Astrocyte (in vitro differentiated cells and primary cell): ENCODE measurements at places on chromosomes 5 and 9. TPM values are rescaled to one million over a fixed set of nuclear protein-coding genes. Genes with fewer than 3 reads are reported as not detected.

The DOCK8 gene
- 2.6 and 4.4 TPM in 2 replicates for total RNA-seq

The NOXA1 gene
- total RNA-seq = 0.50 and 0.84 TPM in 2 replicates

The DMGDH gene
- not detected in 2 replicates for total RNA-seq

The C5orf58 gene
- not detected in 2 replicates for total RNA-seq

GRCh38 chr9:15824310-15824709, 271.5 kb downstream of the CCDC171 start:
- no peak overlapping the region for H3K4me3 ChIP-seq
- DNase-seq = no peak
- H3K27ac ChIP-seq = no peak overlapping the region
- H3K36me3 ChIP-seq = no peaks in the 10 kb centered on the region
- no peaks in the 10 kb centered on the region for H3K27me3 ChIP-seq
- no peaks in the 10 kb centered on the region for H3K4me1 ChIP-seq

- H3K27me3 ChIP-seq = no peaks in the 10 kb centered on the region
- no peak overlapping the region for H3K4me3 ChIP-seq
- no peak overlapping the region for H3K27ac ChIP-seq
- peak; percentile 23 for DNase-seq
- H3K36me3 ChIP-seq = no peaks in the 10 kb centered on the region
- no peaks in the 10 kb centered on the region for H3K4me1 ChIP-seq
These were observed 550.6 kb downstream of the CDH10 start for GRCh38 chr5:24094081-24094679.

DNA sequence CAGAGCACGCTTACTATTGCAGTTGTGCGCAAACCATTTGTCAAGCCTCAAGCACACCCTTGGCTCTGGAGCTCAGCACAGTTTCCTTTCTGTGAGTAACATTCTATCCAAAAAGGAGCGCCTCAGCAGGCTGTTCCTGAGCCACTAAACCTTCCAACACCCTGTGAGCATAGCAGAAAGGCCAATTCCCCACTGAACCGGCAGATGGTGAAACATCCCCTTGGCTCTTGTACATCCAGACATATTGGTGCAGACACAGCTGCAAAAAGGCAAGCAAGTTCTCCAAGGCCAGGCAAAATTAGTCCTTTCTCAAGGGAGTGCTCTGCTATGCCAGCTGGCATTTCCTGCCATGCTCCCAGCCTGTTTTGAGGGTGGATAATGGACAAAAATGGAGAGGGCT, 44.1 kb upstream of the CEMIP2 start:
- DNase-seq = no peak
- no peaks in the 10 kb centered on the region for H3K27me3 ChIP-seq
- no peak overlapping the region for H3K27ac ChIP-seq
- no peaks in the 10 kb centered on the region for H3K36me3 ChIP-seq
- H3K4me3 ChIP-seq = no peak overlapping the region

DNA sequence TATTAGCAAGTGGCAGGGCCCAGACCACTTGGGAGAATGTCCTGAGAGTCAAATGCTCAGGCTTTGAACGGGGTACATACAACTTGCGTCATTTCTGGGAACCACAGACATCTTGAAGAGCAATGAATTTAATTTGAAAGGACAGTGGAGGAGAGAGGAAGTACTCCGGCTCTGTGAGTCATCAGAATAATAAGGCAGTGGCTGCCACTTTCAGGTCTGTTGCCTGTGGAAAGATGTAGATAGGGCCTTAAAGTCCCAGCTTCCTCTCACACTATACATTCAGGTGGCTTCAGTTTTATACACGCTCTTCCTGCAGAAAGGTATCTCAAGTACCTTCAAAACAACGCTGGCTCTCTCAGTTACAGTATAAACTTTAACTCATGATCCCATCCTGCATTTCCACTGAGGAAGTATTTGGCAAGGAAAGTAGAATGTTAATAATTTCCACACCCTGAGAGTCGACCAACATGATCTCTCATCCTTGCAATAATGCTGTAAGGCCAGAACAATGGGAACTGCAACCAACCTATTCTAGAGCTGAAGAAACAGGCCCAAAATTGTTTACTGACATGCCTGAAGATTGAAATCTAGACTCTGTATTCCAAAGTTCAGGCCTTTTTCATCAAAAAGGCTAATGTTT, 6.8 kb upstream of the PRUNE2 start:
- peaks cover 9% of the 10 kb centered on the region for H3K4me1 ChIP-seq
- H3K4me3 ChIP-seq = no peak overlapping the region
- DNase-seq = peak; percentile 86
- no peaks in the 10 kb centered on the region for H3K36me3 ChIP-seq
- H3K27ac ChIP-seq = no peak overlapping the region

DNA sequence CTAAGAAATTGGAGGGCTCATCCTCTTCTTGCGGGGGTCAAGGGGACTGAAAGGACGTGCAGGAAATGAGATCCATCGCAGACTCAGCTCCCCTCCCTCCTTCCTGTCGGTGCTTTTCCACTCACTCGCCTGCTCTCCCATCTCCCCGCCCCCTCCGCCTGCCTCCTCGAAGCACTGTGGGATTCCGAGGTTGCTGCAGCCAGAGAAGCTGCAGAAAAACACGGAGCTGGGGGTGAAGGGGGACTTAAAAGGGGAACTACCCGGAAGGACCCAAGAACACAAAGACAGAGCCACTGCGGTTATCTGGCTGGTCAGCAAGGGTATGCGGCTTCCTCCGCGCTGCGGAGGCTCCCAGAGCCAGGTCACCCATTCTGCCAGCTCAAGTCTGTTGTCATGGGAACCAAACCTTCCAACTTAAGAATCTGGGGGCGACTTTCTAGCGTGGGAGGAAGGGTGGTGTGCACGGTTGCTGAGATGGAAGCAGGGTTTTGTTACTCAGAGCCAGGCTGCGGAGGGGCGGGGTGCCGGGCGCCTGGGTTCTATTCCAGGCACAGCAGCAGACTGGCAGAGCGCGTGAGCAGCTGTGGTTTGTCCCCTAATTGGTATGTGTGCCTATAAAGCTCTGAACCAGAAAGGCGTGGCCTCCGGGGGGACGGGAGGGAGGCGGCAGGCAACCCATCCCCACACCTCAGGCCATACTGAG, 24.9 kb downstream of the PCDHGC5 start:
- peaks cover 48% of the 10 kb centered on the region for H3K4me1 ChIP-seq
- DNase-seq = peak; percentile 88

DNA sequence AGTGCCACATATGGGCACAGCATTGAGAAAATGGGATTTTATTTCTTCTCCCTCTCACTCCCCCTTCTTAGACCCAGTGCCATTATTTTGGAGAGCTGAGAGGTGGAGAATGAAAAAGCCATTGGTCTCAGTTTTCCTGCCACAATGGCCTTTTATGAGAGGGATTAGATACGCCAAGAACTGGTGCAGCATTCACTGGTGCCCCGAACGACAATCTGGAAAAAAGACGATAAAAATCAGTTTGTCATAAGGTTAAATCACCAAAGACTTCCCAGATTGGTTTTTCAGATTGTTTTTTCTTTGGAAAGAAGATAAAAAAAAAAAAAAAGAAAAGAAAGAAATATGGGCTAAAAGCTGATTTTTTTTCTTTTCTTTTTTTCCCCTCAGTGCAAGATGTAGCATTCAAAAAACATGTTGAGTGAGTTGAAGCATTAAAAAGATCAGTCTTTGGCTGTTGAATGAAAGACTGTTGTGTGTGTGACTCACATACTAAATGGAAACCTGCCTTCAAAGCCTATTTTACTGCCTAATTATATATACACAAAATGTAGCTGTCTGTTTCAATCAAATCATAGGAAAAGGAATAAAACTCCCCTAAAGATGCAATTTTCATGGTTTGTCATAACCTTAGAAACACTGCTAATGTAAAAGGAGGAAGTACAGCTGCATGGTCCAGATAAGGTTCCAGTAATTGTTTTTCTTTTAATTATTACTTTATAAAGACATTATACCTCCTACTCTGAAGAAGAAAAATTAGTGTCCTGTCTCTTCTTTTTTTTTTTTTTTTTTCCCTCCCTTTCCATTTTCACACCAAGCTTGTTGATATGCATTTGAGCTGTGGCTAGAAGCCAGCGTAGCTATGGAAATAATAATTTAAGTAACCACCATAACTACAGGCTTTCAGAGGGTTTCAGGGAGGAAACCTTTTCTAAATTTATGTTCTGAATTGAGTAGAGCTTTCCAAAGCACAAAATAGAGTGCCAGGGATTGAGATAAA, 27.2 kb upstream of the ZNF608 start:
- DNase-seq = no peak
- no peak overlapping the region for H3K27ac ChIP-seq
- H3K36me3 ChIP-seq = no peaks in the 10 kb centered on the region
- H3K27me3 ChIP-seq = no peaks in the 10 kb centered on the region

DNA sequence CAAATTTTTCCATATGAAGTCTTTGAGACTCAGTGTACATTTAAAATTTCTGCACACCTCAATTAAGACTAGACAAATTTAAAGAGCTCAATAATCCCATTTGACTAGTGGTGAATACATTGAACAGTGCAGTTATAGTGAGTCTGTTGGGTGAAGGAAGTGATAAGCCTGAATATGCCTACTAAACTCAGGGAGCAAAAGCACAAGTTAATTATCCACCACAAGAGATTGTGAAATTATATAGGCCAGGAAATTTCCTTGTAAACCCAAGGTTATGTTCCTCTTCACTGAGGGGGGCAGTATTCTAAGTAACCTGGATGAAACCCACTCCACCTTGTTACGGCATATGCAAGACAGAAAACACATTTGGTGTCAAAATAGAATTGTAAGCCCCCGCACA, 612.9 kb upstream of the DAB2 start:
- no peaks in the 10 kb centered on the region for H3K27me3 ChIP-seq
- H3K27ac ChIP-seq = no peak overlapping the region
- H3K36me3 ChIP-seq = no peaks in the 10 kb centered on the region
